Esophagus muscularis mucosa (tissue), 4 donors: ENCODE measurements at places on chromosomes 4 and X. TPM values are rescaled to one million over a fixed set of nuclear protein-coding genes. Genes with fewer than 3 reads are reported as not detected.

GRCh38 chr4:176538217-176538925, 218.6 kb downstream of the SPCS3 start:
- DNase-seq: no peak

GRCh38 chr4:126564283-126564854, 1068.4 kb upstream of the INTU start:
- no peak for DNase-seq

GRCh38 chr4:14865804-14866203, 136.5 kb upstream of the CPEB2 start:
- DNase-seq: no peak

DNA sequence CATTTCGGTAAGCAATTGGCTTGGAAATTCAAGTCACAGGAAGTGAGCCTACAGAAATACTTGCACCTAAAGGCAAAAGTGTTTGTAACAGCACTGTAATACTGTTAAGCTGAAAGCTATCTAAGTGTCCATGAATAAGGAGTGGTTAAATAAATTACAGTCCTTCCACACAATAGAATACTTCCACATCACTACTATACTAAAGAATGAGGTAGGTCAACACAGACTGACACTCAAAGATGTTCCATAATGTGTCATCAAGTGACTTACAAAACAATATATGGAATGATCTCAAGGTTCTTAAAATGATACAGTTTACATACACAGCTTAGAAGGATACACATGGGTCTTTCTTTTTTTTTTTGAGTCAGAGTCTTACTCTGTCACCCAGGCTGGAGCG, 27.0 kb downstream of the SLC10A6 start:
- DNase-seq: no peak

GRCh38 chr4:2757426-2757825, 1.3 kb upstream of the TNIP2 start:
- DNase-seq: no peak

DNA sequence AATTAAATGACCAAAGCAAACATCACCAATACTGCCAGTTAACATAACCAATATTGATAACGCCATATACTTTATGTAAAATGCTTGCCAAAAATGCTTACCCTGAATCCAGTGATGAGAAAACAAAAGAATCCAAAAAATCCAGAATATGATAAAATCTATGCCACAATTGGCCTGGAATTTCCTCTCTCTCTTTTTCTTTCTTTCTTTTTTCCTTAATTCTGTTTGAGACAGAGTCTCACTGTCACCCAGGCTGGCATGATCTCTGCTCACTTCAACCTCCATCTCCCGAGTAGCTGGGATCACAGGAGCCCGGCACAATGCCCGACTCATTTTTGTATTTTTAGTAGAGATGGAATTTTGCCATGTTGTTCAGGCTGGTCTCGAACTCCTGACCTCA, 9.8 kb upstream of the SLC7A11 start:
- no peak for DNase-seq

- DNase-seq: no peak
Observed at GRCh38 chr4:95108883-95109421, 351.2 kb downstream of the BMPR1B start.

- no peak for DNase-seq
Observed at GRCh38 chr4:80017125-80017854, 55.7 kb downstream of the ANTXR2 start.

STBD1 gene
- total RNA-seq: 19.2 TPM

- DNase-seq: no peak
Observed at GRCh38 chr4:139913398-139913990, 240.5 kb downstream of the MAML3 start.

- DNase-seq: no peak
Observed at GRCh38 chrX:118839334-118839958, 15.8 kb downstream of the ZCCHC12 start.

SPANXN5 gene
- not detected for total RNA-seq

- no peak for DNase-seq
Observed at GRCh38 chrX:17397074-17397473, 22.1 kb downstream of the NHS start.

- no peak for DNase-seq
Observed at GRCh38 chrX:38896724-38897298, 95.6 kb downstream of the MID1IP1 start.

DNA sequence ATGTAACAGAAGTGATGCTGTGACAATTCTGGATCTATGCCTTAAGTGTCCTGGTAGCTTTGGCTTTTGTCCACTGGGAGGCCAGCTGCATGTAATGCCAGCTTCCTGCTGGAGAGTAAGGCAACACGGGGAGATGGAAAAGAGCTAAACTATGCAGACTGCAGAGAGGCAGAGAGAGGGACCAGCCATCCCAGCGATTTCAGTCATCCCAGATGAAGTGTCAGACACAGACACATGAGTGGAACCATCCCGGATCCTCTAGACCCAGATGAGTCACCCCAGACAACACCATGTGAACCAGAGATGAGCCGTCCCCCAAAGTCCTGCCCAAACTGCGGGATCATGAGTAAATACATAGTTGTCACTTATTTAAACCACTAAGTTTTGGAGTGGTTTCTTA, 14.6 kb downstream of the SRPX start:
- DNase-seq: no peak

DNA sequence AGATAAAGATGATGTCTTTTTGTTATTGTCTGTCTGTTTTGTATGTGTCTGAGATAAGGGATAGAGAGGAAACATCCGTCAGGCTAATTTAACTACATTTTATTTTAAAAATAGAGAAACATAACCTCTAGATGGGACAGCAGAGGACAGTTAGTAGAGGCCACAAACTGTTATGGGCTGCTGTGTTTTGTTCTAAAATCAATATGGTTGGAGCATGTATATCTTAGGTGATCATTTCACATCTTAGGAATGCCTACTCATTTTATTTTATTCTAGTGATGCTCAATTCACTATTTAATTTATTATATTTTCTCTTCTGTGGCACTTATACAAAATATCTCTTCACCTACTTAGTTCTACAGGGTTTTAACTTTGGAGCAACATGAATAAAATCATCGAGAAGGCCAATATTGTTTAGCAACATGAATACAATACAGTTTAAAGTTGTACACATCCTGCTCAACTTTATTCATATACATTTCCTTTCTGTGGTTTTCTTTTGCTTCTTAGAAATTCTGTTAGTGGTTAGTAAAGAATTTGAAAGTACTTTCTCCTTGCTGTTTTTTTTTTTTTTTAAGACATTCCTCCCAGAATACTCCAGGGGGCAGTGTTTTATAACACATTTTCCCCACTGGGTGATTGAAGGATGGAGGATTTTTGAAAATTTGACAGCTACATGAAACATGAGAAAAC, 392.9 kb downstream of the UNC5C start:
- no peak for DNase-seq

- DNase-seq: no peak
Observed at GRCh38 chrX:53642337-53642736, 44.2 kb downstream of the HUWE1 start.

DNA sequence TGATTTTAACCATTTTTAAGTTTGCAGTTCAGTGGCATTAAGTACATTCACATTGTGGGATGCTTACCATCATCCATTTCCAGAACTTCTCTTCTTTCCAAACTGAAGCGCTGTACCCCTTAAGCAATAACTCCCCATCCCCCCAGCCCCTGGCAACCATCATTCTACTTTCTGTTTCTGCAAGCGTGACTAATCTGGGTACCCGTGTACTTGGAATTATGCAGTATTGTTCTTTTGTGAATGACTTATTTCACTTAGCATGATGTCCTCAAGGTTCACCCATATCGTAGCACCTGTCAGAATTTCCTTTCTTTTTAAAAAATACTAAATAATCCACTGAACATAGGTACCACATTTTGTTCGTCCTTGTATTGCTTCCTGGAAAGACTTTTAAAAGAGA, 32.9 kb downstream of the USP9X start:
- no peak for DNase-seq

- no peak for DNase-seq
Observed at GRCh38 chrX:9676306-9676705, 89.3 kb downstream of the GPR143 start.

- no peak for DNase-seq
Observed at GRCh38 chr4:92580816-92581215, 277.1 kb downstream of the GRID2 start.

TRIM75 gene
- not detected for total RNA-seq

- no peak for DNase-seq
Observed at GRCh38 chr4:16617435-16617834, 281.0 kb downstream of the LDB2 start.

USP38 gene
- 22.9 TPM for total RNA-seq

RHOH gene
- total RNA-seq: 2.5 TPM

DNA sequence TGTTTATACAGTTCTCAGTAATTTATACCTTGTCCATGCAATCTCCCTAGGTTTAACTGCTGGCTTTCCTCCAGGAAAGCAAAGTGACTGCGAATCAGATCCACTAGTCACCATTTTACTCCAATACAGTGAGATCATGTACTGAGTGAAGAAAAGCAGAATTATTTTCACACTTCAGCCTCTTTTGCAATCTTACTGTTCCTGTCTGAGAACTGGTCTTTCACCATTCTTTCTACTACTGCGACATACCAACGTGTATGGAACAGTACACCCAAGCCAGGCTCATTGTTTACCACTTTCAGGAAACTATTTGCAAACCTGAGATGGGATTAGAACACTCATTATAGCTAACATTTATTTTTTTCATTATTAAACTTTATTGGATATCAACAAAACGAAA, 8.0 kb upstream of the MSL3 start:
- no peak for DNase-seq

DNA sequence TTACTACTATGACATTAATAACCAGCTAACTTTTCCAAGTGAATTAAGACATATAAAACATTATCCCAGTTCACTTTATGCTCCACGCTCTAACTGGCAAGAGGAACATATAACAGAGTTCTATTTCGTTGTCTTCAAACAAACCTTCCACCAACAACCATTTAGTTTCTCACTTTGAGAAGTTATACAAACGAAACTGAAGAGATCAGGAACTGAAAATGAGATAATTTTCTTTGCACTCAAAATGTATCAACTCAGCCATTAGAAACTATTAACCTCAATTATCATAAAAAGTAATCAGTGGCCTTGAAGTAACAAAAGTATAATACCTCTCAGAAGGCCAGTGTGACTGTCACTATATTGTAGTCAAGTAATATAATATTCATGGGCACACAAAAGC, 70.1 kb downstream of the CHM start:
- DNase-seq: no peak

- DNase-seq: no peak
Observed at GRCh38 chrX:114889481-114889880, 127.9 kb downstream of the IL13RA2 start.

DNA sequence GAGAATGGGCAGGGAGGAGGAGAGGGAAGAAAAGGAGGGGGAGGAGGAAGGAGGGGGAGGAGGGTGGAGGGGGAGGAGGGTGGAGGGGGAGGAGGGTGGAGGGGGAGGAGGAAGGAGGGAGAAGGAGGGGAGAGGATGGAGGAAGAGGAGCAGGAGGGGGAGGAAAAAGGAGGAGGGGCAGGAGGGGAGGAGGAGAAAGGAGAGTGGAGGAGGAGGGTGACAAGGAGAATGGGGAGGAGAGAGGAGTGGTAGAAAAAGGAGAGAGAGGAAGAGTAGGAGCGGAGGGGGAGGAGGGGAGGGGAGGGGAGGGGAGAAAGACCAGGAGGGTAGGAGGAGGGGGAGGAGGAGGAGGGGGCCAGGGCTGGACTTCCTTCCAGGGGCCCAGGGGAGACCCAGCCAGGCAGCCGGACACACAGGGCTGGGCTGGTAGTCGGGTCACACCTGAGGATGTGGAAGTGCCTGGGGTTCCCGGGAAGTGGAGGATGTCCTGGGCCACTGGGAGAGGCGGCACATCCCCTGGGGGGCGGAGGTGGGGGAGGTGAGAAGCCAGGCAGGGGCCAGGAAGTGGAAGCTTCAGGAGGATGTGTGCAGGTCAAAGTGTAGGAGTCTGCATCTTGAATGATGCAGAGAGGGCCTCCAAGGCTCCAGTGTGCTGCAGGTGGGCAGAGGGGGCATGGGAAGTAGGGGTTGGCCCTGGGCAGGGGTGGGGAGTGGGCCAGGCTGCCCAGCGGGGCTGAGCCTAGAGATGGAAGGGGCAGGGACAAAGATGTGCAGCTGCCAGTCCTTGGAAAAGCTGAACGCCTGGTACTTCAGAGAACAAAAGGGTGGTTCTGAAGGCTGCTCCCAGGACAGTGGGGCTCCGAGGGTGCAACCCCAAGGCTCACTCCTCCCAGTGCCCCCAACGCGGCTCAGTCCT, 18.8 kb downstream of the IL3RA start:
- no peak for DNase-seq

REELD1 gene
- not detected for total RNA-seq

VAMP7 gene
- 29.5 TPM for total RNA-seq

ELOVL6 gene
- total RNA-seq: 1.7 TPM

DNA sequence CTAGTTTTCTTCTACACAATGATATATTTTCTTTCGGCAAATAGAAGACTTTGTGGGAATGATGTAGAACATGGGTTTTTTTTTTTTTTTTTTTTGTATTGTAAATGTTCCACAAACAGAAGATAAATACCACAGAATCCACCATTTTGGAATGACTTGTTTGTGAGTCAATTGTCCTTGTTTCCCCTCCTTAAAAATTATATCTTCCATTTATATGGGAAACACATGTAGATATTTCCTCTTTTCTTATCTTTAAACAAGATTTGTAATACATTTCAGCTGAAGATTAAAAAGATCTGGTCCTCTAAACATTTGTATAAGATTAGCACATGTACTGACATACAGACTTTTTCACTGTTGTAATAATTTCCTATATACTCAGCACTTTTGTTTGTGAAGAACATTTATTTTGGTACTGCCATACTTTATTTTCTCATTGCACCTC, 304.6 kb downstream of the SPRY1 start:
- DNase-seq: no peak

CFI gene
- total RNA-seq: 8.7 TPM

DNA sequence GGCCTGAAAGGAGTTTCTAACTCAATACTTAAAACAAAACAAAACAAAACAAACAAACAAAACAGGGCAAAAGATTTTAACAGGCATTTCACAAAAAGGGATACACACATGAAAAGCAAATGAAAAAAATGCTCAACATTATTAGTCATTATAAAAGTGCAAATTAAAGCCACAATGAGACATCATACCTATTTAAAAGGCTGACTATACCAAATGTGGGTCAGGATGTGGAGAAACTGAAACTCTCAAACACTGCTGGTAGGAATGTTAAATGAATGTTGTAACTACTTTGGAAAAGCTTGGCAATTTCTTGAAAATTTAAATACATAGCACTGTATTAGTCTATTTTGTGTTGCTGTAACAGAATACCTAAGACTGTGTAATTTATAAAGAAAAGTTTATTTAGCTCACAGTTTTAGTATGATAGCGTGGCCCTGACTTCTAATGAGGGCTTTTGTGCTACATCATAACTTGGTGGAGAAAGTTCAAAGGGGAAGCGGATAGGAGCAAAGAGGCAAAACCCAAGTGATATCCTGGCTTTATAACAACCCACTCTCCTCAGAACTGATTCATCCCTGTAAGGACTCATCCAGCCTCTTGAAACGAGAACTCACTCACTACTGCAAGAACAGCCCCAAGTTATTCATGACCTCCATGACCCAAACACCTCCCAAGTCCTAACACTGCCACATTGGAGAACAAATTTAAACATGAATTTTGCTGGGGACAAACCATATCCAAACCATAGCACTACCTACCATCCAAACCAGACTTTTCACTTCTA, 214.0 kb downstream of the TEX11 start:
- no peak for DNase-seq

MAGEA2 gene
- total RNA-seq: not detected

CENPE gene
- 1.2 TPM for total RNA-seq
